Natural killer cell treated with Interleukin-12 subunit alpha and Interleukin-12 subunit beta and Interleukin-15 and Interleukin-18, amount 100 ng/mL, for 72 hours (primary cell): ENCODE measurements at places on chromosomes 4 and X.

- DNase-seq, result no peak
Observed at GRCh38 chr4:182301736-182302135, 58.5 kb downstream of the TENM3 start.

- no peak for DNase-seq
Observed at GRCh38 chrX:2514131-2514530, 13.4 kb upstream of the DHRSX start.

GRCh38 chr4:4856071-4857000 is 3.1 kb upstream of the MSX1 start:
- DNase-seq, result no peak

DNA sequence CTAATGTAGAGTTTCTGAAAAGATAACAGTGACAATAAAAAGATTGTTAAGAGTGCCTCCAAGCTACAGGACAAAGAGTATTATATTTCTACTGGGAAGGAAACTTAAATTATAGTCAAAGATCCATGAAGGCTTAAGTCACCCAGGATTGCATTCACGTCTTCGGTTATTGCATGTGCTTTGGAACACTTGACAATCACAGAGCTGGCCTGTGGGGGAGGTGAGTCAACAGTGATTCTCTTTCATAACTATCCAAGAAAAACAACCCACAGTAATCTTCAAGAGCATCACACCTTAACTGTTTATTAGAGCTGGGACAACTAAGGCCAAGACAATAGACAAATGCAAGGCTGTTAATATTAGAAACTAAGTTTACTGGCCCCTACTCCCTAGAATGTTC is 40.3 kb downstream of the PDGFC start:
- DNase-seq, result no peak

GRCh38 chr4:54384152-54384551 is 155.1 kb downstream of the PDGFRA start:
- no peak for DNase-seq

- no peak for DNase-seq
Observed at GRCh38 chr4:67885762-67886161, 2.0 kb upstream of the TMPRSS11D start.

DNA sequence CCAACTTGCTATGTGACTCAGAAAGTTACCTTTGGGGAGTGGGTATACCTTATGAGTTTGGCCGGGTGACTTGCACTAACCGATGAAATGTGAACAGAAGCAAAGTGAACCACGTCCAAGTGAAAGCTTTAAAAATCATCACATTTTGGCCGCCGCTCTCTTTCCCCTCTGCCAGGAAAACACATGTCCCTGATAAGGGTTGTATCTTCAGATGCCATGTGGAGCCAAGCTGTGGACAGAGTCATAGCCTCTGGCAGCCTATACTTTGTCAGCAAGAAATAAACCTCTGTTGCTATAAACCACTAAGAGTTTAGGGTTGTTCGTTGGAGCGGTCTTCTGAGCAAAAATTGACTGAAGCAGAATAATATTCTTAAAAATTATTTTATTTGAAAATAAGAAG is 92.3 kb downstream of the PRDM5 start:
- DNase-seq, result no peak

DNA sequence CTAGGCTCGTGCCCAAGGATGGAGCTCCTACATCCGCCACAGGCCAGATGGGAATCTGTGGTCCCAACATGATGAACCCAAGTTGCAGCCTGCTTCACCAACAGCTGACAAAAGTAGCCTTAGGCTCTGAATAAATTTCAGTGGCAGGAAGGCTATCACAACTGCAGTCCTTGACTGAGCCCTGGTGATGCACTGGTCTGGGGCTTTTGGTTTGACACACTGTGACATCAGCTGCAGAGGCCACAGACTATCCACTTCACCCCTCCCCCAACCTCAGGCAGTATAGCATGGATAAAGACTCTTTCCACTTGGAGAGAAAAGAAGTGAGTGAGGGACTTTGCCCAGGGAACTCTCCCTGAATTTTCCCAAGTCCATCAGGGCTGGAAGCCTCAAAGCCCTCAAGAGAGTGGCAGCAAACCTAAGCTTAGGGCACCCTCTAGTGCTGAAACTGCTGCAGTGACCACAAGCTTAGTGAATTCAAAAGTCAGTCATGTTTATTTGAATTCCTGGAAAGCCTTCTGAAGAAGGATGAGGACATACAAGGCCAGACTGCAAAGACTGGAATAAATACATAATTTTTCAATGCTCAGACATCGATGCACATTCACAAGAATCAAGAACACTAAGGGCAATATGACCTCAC is 135.0 kb upstream of the TENT5D start:
- DNase-seq, result no peak

DNA sequence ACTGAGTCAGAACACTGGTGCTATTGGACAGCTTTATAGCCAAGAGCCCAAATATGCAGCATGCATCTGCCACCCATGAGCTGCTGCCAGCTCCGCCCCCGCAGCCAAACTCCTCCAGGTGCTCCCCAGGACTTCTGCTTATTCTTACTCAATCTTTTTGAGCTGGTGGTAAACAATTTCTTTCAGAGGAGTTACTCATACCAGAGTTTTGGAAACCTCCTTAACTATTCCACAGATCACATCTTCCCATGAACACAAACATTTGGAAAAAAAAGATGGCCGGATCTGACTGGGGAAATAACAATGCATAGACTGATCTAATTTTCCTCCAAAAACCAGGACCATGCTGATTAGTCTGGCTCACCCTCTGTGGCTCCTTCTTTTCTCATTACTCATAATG is 399.9 kb downstream of the GPM6A start:
- DNase-seq, result no peak

DNA sequence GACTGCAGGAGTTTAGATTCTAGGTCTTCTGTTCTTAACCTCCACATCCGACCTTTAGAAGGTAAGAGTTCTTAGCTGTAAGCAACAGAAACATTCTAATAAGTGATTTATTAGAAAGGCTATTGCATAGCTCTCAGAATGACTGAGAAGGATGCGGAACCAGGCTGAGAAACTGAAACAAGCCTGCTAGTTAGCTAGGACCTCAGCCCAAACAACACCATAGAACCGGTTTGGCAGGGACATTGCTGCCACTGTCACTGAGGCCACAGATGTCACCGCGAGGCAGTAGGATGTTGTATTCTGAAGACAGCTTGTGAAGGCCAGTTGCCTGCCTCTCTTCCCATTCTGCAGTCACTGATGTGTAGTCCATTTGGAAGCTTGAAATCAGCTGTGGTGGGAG is 160.0 kb upstream of the ARX start:
- no peak for DNase-seq

GRCh38 chrX:102138064-102138463 is 4.2 kb downstream of the TCEAL6 start:
- DNase-seq, result no peak

DNA sequence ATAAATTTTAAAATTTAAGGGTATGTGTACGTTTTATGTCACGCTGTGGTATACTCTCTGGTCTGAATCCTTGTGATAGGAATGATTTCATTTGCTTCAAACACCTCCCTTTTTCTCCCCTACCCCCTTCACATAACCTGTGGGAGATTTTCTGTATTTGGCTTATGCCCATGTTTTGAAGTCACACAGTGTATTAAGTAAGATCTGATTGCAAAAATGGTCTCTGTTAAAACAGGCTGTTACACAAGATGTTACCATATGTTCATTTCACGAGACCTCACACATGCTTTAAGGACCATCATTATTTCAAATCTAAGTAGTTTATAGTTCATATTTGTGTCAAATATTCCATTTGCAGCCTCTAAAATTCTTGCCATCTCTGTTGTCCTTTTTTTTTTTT is 63.5 kb downstream of the TMEM131L start:
- DNase-seq, result no peak

GRCh38 chr4:108940634-108941033 is 177.8 kb upstream of the ETNPPL start:
- DNase-seq, result no peak

DNA sequence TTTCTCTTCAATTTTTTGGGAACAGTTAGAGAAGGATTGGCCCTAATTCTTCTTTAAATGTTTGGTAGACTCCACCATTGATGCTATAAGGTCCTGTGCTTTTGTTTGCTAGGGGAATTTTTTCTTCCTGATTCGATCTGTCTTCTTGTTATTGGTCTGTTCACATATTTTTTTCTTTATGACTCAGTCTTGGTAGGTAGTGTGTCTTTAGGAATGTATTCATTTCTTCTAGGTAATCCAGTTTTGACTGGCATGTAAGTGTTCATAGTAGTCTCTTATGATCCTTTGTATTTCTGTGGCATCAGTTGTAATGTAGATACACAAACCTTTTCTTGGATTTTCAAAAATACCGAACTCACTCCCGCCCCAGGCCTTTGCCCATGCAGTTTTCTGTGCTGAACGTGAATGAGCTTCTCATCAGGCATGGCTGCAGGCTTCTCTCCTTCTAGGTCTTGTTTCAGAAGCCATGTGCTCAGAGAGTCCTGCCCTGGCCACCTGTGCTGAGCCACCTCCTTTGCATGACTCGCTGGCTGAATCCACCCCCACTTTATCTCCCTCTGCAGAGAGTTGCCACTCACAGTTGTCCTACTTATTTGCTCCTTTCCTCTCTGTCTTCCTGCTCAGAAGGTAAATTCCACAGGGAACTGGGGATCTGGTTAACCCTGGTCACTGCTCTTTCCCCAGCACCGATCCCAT is 67.0 kb downstream of the STK32B start:
- no peak for DNase-seq

DNA sequence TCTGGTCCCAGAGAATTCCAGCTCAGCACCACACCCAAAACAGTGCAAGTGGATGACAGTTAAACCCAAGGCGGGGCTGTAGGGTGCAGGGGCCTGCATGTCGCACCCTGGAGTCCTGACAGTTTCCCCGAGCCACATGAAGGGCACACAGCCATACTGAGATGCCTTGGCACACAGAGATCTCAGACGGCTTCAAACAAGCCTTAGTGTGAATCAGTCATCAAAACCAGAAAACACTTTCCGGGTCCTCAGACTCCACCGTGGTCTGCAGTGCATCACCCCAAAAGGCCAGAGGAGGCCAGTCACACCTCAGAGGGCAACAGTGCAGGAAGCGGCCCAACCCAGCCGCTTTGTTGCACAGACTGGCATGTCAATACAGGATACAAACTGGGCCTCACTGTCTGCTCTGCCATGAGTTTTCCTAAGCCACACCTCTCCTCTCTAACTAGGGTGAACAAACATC is 64.6 kb upstream of the ENPP6 start:
- DNase-seq, result peak; percentile 69

GRCh38 chr4:19776021-19776459 is 475.7 kb upstream of the SLIT2 start:
- no peak for DNase-seq

DNA sequence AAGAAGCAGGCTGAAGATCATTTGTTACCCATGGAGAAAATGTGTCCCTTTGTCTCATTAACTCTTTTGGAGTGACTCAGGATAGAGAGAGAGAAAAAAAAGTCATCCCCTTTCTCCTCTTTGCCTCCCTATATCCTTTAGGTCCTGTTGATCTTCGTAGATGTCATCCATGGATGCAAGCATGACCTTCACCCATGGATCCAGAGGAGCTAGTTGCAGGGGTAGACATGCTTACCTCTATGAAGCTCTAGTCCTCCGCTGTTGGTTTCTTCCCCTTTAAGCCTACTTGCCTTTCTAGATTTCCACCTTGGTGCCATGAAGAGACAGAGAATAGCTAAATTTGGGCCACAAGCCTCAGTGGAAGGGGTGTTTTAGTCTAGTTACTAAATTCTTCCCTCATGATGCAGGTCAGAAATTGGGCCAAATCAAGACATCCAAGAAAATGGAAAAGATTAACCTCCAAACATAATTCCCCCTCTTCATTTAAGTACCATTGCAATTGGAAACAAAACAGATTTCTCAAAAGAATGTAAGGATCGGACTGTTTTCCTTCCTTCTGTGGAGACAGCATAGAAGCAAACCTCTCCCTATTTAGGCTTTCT is 178.4 kb downstream of the TECRL start:
- DNase-seq, result no peak

- no peak for DNase-seq
Observed at GRCh38 chrX:14672611-14673172, 143.4 kb downstream of the GLRA2 start.

GRCh38 chrX:45518552-45518951 is 317.9 kb upstream of the DIPK2B start:
- no peak for DNase-seq

DNA sequence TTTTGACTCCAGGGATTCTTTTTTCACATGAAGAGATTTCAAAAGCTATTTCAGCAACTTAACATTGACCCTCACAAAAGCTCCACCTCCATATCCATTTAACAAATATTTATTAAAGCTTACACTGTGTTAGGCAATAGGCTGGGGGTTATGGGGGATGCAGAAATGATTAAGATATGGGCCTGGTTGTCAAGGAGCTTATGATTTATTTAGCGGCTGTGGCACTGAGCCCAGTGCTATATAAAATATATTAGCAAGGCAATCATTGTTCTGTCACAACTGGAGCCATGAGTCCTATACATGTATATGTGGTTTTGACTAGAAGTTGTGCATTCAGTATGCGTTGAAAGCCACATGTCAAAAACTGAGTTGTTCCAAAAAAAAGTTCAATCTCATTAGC is 131.1 kb downstream of the GPC3 start:
- DNase-seq, result no peak

DNA sequence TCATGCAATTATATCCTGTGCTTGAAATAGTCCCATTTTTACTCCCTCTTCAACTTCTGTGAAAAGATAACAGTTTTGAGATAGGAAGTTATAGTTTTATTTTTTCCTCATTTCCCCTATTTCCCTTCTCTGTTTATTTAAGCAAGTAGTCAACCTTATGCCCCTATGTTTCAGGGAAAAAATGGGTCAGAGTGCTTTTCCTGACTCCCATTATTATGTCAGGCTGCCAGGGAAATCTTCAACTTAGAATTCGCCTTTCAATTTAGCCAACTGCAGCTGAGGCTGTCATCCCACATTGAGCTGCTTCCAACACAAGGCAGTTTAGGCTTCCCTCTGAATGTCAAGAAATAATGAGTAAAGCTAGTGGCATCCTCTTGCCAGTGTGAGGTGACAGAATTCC is 42.3 kb downstream of the NXT2 start:
- no peak for DNase-seq

- no peak for DNase-seq
Observed at GRCh38 chr4:165799384-165799815, 73.6 kb upstream of the TLL1 start.

GRCh38 chrX:150849996-150850720 is 48.3 kb downstream of the CD99L2 start:
- DNase-seq, result no peak

- DNase-seq, result no peak
Observed at GRCh38 chrX:104987063-104987462, 233.4 kb downstream of the TEX13A start.

DNA sequence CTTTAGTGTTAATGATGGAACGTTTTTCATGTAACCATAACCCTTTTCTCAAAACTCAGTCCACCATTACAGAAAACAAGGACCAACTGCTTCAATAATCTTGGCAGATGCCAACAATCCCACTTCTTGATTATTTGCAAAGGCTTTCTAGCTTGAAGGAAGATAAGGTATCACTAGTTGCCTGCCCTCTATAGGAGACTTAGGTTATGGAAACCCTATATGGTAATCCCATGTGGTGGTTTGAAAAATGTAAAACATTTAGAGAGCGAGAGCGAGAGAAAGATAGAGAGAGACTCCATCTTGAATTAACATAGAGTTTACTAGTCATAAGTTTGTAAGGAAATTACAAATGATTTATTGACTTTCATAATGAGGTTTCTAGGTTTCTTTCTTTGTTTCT is 1627.5 kb upstream of the TENM3 start:
- no peak for DNase-seq

GRCh38 chr4:139419388-139419914 is 34.5 kb upstream of the RAB33B start:
- DNase-seq, result peak; percentile 88

GRCh38 chrX:41604177-41604576 is 84.6 kb upstream of the GPR34 start:
- DNase-seq, result no peak

GRCh38 chr4:76982638-76983584 is 33.4 kb downstream of the SEPTIN11 start:
- DNase-seq, result no peak
